ENCODE measurements at places on chromosomes 5 and 9. TPM values are rescaled to one million over a fixed set of nuclear protein-coding genes. Genes with fewer than 3 reads are reported as not detected.
A peak's percentile ranks its signal among the peaks of the same experiment; 100 is the strongest.

- no peaks in the 10 kb centered on the region for H3K4me1 ChIP-seq
- H3K36me3 ChIP-seq = no peaks in the 10 kb centered on the region
- DNase-seq = no peak
- no peak overlapping the region for H3K4me3 ChIP-seq
Observed at GRCh38 chr5:1915316-1915715, 32.6 kb upstream of the IRX4 start.

DNA sequence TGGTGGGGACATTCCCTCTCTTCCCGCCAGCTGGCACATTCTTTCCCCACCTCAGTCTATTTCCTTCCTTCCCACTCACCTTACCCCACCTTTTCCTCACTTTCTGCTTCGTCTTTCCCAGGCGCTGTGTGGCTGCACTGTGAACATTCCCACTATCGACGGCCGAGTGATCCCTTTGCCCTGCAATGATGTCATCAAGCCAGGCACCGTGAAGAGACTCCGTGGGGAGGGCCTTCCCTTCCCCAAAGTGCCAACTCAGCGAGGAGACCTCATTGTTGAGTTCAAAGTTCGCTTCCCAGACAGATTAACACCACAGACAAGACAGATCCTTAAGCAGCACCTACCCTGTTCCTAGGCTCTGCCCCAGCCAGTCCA, 7.3 kb downstream of the DNAJB5 start:
- H3K4me1 ChIP-seq = peaks cover 57% of the 10 kb centered on the region
- no peaks in the 10 kb centered on the region for H3K27me3 ChIP-seq
- peak overlapping the region; percentile 80 for H3K27ac ChIP-seq
- H3K36me3 ChIP-seq = peaks cover 6% of the 10 kb centered on the region

DNA sequence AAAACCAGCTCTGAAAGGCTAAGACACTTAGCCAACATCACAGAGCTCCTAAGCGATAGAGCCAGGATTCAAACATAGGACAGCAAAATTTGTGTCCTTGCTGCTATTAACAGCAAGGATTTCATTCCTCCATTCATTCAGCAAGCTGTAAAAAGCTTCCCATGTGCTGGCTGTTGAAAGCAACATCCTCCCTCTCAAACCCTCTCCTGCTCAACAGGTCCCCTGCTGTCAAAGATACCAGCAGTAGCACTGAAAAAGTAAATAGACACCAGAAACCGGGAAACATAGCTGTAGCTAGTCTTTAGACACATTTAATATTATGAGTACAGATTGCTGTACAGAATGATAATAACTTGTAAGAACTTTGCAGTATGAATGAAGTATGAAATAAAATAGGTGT, 52.6 kb upstream of the ADAMTSL1 start:
- H3K4me1 ChIP-seq = peaks cover 34% of the 10 kb centered on the region
- H3K36me3 ChIP-seq = no peaks in the 10 kb centered on the region
- no peak overlapping the region for H3K27ac ChIP-seq
- DNase-seq = no peak

GPBP1 gene
- total RNA-seq = 42.9 TPM

- no peak for DNase-seq
- H3K27me3 ChIP-seq = no peaks in the 10 kb centered on the region
- no peak overlapping the region for H3K4me3 ChIP-seq
- H3K27ac ChIP-seq = no peak overlapping the region
- peaks cover 11% of the 10 kb centered on the region for H3K4me1 ChIP-seq
- H3K36me3 ChIP-seq = no peaks in the 10 kb centered on the region
Observed at GRCh38 chr5:16909464-16909863, 26.6 kb downstream of the MYO10 start.

NME5 gene
- 4.1 TPM for total RNA-seq

Measured in cardiac muscle cell (in vitro differentiated cells and primary cell).